ENCODE measurements at places on chromosomes 4 and X. TPM values are rescaled to one million over a fixed set of nuclear protein-coding genes. Genes with fewer than 3 reads are reported as not detected.

GRCh38 chrX:19225909-19226308 is 103.6 kb upstream of the ADGRG2 start:
- no peak for DNase-seq

- no peak for DNase-seq
These were observed 62.2 kb upstream of the PRPS1 start for GRCh38 chrX:107565931-107566603.

DNA sequence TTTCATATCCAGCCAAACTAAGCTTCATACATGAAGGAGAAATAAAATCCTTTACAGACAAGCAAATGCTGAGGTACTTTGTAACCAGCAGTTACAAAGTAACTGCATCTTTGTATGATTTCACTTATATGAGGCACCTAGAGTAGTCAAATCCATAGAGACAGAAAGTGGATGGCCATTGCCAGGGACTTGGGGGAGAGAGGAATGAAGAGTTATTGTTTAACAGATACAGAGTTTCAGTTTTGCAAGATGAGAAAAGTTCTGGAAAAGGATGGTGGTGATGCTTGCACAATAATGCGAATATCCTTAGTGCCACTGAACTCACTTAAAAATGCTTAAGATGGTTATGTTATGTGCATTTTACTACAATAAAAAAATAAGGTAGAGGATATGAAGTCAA is 58.4 kb upstream of the VCX start:
- DNase-seq = no peak

- DNase-seq = no peak
These were observed 158.1 kb downstream of the FHIP1A start for GRCh38 chr4:151567056-151567455.

DNA sequence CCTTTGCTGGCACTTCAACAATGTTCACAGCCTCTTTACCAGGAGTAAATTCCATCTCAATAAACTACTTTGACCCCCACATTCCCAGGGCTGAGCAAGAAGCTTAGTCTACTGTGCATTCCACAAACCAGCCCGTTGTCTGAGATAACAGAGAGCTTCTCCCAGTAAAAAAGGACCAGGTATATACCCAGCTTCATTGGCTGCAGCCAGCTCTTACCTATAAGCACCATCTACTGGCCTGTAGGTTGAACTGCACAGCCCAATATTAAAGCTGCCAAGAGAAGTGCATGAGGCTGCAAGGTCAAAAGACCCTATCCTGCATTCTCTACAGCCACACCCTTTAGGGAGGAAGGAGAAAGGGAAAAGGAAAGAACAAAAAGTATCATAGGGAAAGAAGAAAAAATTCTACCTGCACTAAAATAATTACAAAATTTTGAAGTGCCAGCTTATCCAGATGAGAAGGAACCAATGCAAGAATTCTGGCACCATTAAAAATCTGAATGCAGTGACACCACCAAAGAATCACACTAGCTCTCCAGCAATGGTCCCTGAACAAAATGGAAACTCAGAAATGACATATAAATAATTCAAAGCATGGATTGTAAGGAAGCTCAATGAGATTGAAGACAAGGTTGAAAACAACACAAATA is 45.7 kb upstream of the INTU start:
- DNase-seq = no peak

- DNase-seq = no peak
These were observed 32.7 kb downstream of the TBC1D14 start for GRCh38 chr4:6942238-6942800.

The TGIF2LX gene
- total RNA-seq = not detected

The USP51 gene
- total RNA-seq = 2.4 TPM

The POU4F2 gene
- not detected for total RNA-seq

Measured in left cardiac atrium (tissue), 4 donors.